Vagina (tissue), 2 donors: ENCODE measurements at places on chromosomes 1 and 21.

- DNase-seq = no peak
These were observed 8.8 kb upstream of the LMX1A start for GRCh38 chr1:165365341-165365740.

GRCh38 chr21:46226920-46227599 is 1.5 kb downstream of the LSS start:
- no peak for DNase-seq

- DNase-seq = no peak
These were observed 213.9 kb downstream of the PATJ start for GRCh38 chr1:61956016-61956645.

DNA sequence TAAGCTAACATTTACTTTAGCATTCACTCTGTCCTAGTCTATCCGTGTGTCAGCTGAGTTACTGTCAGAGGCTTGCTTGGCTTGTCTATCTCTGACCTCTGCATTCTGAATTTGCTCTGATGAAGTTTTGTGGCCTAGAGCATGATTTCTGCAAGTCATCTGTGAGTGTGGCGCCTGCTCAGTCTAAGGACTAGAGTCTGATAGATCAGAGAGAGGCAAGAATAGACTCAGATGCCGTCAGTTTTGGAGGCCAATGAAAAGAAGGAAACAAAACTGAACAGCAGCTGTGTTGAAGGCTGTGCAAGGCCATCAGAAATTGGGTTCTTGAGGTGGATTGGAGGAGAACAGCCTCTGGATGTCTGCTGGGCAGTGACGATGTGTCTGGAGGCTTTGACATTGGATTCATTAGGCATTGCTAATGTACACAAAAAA is 573.1 kb downstream of the USP25 start:
- DNase-seq = no peak

DNA sequence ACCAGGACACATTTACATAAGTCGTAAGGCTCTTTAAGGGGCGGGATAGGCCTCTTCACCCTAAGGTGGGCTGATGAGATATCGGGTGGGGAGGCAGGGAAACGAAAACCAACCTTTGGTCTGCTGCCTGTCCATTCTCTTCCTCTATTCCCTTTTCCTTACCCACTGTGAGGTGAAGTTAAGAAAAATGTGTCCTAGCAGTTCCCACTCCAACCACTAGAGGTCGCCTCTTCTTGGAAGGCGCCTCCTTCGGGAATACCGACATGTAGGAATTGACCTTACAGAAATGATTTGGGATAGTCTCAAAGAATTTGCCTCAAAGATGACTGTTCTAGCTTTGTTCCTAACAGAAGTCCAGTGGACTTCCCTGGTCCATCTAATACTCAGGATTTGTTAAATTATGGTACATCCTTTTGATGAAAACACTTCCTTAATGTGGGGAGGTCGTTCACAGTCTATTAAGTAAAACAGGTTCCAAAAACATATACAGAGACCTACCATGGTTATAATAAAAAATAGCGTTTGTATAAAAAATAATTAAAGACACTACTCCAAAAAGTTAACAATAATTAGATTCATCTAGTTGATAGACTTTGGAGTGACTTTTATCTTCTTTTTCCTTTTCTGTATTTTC is 14.1 kb downstream of the AZIN2 start:
- DNase-seq = no peak

DNA sequence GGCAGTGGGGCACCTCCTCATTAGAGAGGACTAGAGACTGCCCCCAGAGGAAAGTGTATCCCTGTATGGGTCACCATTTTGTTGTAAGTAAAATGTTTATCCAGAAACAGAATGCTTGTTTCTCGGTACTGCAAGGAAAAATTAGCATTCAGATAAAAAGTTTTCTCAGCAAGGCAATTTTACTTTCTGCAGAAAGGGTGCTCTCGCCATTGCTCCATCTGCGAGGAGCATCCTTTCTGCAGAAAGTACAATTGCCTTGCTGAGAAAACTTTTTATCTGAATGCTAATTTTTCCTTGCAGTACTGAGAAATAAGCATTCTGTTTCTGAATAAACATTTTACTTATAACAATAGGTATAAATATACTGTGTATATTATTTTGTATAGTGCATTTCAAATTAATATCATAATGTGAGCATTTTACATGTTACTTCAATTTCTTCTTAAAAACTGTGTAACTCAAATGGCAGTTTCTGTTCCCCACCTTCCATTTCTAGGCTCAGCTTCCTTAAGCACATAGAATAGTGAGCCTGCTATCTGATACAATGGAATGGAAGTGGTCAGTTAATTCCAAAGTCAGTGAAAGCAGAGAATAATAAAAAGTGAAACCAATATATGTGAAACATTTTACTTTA is 76.5 kb upstream of the DESI2 start:
- no peak for DNase-seq

GRCh38 chr1:42931108-42931539 is 27.5 kb downstream of the SLC2A1 start:
- DNase-seq = no peak

DNA sequence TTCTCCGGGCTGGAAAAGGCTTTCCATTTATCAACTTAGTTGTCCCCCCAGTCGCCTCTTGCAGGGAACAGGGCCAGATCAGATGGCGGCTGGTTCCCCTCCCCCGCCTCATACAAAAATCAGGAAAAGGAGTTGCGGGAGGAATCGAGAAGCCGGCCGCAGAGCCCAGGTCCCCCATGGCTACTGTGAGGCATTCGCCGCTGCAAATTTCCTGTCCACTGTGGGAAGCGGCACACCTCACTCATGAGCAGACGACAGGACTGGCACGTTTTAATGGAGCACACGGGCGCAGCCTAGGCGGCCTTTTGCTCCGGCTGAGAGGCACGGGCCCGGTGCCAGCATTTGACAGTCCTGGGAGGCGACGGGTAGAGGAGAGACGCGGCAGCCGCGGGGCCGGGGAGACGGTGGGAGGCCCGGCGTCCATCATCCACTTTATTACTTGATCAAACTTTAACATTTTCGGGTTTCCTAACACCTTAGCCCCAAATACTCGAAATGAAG is 1.1 kb downstream of the GNG4 start:
- DNase-seq = no peak

DNA sequence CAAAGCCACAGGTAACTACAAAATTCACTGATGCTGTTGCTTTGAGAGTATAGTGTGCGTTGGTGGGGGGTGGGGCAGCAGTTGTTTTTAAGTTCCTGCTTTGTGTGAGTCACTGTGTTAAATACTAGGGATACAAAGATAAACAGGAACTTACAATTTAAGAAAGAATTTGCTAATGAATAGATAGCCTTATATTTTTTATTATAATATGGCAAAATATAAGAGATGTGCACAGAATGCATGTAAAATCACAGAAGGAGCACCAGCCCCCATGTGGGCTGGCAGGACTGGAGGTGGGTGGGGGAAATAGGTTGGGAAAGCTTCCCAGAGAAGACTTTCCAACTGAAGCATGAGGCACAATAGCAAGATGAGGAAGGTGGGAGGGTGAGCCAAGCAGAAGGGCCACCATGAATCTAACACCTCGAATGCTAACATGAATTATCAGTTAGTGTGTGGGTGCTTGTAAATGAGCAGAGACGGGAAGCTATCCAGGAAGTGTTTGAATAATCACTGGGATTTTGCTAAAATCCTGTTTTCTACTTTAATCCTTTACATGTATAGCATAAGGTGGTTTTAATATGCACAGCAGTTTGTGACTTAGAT is 57.0 kb upstream of the RAVER2 start:
- DNase-seq = no peak

- DNase-seq = no peak
These were observed 14.0 kb upstream of the PRDM16 start for GRCh38 chr1:3055051-3055450.

DNA sequence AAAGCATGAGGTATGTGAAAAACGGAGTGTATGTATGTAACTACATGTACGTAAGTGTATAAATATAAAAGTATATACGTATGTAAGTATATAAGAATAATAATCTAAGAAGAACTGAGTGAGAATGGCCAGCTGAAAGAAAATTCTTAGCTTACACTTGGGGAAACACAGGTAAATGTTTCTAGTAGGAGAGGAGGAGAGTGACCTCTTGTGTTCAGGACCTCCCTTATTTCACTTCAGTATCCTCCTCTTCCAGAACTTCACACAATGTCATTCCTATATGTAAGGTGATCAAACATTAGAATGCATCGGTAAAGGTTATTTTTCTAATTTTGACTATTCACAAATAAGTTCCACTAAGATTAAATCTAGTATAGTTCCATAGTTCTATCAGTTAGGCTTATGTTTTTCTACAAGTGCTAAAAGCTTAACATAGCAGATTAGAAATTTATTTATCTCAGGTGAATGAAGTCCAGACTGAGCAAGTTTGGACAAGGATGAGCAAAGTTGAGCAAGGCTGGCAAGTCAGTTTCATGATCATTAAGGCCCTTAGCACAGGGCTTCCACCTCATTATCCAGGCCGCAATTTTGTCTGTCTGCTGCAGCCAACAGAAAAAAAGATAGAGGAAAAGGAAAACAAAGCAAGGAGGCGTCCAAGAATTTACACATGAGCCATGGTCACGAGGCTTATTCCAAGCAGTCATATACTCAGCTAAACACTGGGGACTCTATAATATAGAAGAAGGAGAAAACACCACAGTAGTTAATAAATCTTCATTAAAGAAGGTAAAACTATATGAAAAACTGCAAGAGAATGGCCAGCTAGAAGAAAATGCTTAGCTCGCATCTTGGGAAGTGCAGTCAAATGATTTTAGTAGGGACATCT is 7.1 kb upstream of the MROH9 start:
- no peak for DNase-seq

DNA sequence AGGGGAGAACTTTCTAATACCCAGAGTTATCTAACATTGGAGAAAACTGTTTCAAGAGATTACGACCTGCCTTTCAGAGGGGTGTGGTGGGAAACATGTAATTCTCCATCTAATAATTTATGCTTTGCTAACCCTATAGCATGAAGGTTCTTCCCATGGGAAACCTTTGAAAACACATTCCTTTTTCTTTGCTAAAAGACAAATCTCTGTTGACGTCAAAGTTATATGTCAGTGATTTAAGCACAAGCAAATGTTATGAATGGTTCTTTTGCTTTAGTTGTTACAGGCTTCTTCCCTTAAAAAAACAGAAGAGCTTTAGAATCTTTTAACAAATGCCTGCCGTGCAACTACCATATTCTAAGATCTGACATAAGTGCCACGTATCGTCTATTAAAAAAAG is 19.2 kb downstream of the FMO2 start:
- no peak for DNase-seq
